ENCODE measurements at places on chromosomes 3 and 15.

GRCh38 chr3:141355242-141355641 lies 13.1 kb upstream of the ZBTB38 start:
- DNase-seq = no peak

GRCh38 chr3:51538115-51538458 lies 432 bp upstream of the RAD54L2 start:
- DNase-seq = no peak

DNA sequence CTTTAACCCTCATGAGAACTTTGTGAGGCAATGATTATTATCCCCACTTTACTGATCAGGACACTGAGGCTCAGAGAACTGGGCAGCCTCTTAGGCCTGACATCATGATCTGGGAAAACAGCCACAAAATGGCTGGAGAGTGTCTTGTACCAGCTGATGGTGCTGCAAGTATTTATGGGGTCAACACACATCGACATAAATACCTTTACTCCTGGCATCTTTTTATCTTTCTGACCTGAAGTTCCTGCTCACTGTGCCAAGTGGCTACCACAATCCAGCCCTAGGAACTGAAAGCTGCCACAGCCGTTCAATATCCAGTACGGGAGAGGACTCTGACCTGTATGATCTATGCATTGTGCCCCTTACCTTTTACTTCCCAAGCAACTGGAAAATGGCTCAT lies 29.2 kb upstream of the MUC13 start:
- DNase-seq = no peak

- DNase-seq = peak; percentile 44
Observed at GRCh38 chr3:155387571-155387970, 94.1 kb upstream of the STRIT1 start.

DNA sequence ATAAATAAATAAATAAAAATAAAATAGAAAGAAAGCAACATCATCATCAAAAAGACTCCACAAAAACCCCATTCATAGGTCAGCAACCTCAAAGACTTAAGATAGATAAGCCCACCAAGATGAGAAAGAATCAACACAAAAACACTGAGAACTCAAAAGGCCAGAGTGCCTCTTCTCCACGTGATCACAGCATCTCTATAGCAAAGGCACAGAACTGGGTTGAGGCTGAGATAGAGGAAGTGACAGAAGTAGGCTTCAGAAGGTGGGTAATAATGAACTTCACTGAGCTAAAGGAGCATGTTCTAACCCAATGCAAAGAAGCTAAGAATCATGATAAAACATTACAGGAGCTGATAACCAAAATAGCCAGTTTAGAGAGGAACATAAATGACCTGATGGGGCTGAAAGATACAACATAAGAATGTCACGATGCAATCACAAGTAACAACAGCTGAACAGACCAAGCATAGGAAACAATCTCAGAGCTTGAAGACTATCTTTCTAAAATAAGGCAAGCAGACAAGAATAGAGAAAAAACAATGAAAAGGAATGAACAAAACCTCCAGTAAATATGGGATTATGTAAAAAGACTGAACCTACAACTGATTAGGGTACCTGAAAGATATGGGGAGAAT lies 26.4 kb downstream of the GNB5 start:
- no peak for DNase-seq

- DNase-seq = no peak
Observed at GRCh38 chr3:36867810-36868209, 77.0 kb downstream of the TRANK1 start.

DNA sequence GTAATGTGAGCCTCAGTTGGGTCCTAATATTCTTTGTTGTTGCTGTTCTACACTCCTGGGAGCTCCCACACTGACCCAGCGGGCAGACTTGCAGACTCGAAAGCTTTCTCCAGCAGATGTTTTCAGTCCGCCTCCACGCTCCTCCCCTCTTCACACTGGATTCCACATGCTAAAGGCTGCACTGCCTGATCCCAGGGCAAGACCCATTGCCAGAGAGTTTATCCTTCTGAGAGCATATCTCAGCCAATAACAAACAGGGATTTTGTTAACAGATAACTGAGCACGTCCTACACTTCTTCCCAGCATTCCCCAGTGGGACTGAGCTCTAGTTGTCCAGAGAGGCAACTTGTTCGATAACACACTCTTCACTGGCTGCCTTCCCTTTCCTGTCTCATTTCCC lies 8.0 kb upstream of the COL6A6 start:
- no peak for DNase-seq

- peak; percentile 83 for DNase-seq
Observed at GRCh38 chr15:60021589-60022378, 17.7 kb downstream of the FOXB1 start.

DNA sequence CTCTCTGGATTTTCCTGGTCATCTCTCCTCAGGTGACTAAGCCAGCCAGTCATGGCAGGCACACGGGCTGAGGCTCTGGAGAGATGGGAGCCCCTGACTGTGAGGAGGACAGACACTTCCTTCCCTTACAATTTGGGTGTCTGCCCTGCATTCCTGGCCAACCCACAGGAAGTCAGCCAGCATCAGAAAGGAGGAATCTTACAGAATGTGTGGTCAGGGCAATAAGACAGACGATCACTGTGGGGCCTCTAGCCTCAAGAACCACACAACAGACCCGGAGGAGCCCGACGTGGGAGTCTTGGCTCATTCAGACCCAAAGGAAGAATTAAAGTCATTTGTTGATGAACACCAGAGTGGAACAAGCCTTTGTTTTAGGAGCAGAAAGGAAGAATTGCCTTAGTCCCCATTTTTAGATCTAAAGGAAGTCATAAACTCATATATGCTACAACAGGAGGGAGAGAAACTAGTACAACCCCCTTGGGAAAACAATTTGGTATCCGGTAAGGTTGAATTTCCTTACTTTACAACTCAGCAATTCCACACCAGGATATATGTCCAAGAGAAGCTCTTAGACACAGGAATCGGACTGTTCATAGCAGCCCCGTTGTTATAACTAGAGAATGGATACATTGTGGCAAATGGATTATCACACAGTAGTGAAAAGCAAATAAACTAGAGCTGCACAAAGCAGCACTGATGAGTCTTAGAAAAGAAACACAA lies 62.2 kb downstream of the ABTB1 start:
- DNase-seq = peak; percentile 99

DNA sequence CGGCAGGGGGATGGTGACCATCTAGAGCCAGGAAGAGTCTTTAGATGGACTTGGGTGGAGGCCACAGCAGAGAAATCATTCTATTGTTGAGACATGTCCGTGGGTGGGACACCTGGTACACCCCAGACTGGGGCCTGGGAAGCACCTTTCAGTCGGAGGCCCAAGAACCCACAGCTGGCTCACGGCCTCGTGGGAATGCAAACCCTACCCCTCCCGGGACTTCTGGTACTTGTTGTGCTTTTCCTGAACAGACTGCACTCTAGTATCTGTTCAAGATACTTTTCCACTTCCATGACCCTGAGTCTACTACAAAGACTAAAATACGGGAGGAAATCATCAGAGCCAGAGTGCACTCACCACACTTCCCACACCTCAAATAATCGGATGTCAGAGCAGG lies 60.7 kb downstream of the BDH1 start:
- DNase-seq = no peak

Data from A172 (cell line).